ENCODE measurements at places on chromosomes 2 and 18. TPM values are rescaled to one million over a fixed set of nuclear protein-coding genes. Genes with fewer than 3 reads are reported as not detected.
A peak's percentile ranks its signal among the peaks of the same experiment; 100 is the strongest.

Gene HOXD10
- not detected for total RNA-seq

- H3K4me1 ChIP-seq: peaks cover 21% of the 10 kb centered on the region
- H3K27ac ChIP-seq: no peak overlapping the region
- DNase-seq: no peak
- no peak overlapping the region for H3K4me3 ChIP-seq
Measured at GRCh38 chr2:200472853-200473464, 36.9 kb downstream of the KCTD18 start.

DNA sequence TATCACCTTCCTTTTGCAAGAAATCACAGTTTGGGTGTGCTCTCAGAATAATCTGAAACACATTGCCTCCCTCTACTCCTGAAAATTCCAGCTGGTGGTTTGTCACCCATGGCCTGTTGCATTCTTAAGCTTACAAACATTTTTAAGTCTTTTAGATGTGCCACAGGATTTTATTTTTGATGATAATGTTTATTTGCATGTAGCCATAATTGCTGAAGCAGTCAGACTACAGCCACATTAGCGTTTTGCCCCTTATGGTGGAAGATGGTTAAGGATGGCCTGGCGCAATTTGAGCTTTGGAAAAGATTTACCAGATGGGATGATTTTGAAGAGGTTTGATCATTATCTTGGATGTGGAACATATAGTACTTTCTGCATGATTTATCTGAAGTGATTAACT, 439.5 kb downstream of the MEIS1 start:
- H3K27me3 ChIP-seq: no peaks in the 10 kb centered on the region
- H3K36me3 ChIP-seq: no peaks in the 10 kb centered on the region
- H3K4me3 ChIP-seq: no peak overlapping the region
- no peak overlapping the region for H3K27ac ChIP-seq
- no peak for DNase-seq
- peaks cover 9% of the 10 kb centered on the region for H3K4me1 ChIP-seq

- H3K27me3 ChIP-seq: no peaks in the 10 kb centered on the region
- H3K27ac ChIP-seq: no peak overlapping the region
- peaks cover 13% of the 10 kb centered on the region for H3K4me1 ChIP-seq
- H3K36me3 ChIP-seq: no peaks in the 10 kb centered on the region
- H3K4me3 ChIP-seq: no peak overlapping the region
- DNase-seq: no peak
Measured at GRCh38 chr18:3782901-3783300, 332.9 kb downstream of the TGIF1 start.

Gene PSTPIP2
- total RNA-seq: 4.3 TPM

GRCh38 chr18:55695091-55695490, 107.1 kb upstream of the TCF4 start:
- H3K4me3 ChIP-seq: no peak overlapping the region
- H3K27ac ChIP-seq: no peak overlapping the region
- H3K36me3 ChIP-seq: no peaks in the 10 kb centered on the region
- no peak for DNase-seq
- no peaks in the 10 kb centered on the region for H3K4me1 ChIP-seq

Gene ANKRD23
- total RNA-seq: 10.8 TPM

Gene FABP1
- not detected for total RNA-seq

Gene OR6B2
- not detected for total RNA-seq

Gene RFTN2
- total RNA-seq: 8.2 TPM

Gene NT5DC4
- not detected for total RNA-seq

Gene TUBB6
- 137 TPM for total RNA-seq

DNA sequence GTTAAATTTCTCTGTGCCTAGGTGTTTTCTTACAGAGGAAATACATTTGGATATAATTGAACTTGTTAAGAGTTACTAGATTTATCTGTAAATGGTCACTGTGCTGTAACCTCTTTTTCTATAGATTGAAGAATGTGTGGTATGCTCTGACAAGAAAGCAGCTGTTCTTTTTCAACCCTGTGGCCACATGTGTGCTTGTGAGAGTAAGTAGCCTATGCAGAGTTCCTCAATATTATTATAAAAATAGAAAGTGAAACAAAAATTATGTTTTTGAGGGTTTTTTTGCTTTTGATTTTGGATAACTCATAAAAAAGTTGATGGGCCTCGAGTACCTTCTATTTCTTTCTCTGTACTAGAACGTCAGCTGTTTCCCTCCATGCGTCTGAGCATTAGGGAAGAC, 112.4 kb downstream of the MIB1 start:
- H3K27ac ChIP-seq: no peak overlapping the region
- DNase-seq: peak; percentile 4
- H3K36me3 ChIP-seq: peaks cover 13% of the 10 kb centered on the region
- H3K4me1 ChIP-seq: no peaks in the 10 kb centered on the region
- H3K27me3 ChIP-seq: no peaks in the 10 kb centered on the region
- H3K4me3 ChIP-seq: no peak overlapping the region

Gene TSPYL6
- total RNA-seq: not detected

- H3K4me1 ChIP-seq: peaks cover 43% of the 10 kb centered on the region
- peak overlapping the region; percentile 21 for H3K27ac ChIP-seq
- H3K4me3 ChIP-seq: no peak overlapping the region
- H3K27me3 ChIP-seq: no peaks in the 10 kb centered on the region
- DNase-seq: no peak
Measured at GRCh38 chr2:231743376-231744116, 35.2 kb downstream of the PTMA start.

DNA sequence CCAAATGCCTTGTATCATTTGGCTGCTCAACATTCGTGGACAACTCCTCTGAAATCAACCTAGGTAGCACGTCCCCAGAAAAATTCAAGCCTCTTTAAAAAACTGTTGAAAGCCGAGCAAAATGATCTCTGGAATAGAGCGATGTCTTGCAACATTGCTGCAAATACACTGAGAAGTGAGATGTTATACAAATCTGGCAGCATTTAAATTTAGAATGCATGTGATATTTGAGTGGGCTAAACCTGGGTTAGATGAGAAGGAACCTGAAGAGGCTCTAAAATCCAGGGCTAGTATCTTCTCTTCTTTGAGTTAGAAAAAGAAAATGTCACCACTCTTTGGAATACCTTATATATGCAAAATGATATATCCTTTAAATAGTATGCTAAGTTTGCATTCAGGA, 81.5 kb upstream of the ZBTB14 start:
- no peaks in the 10 kb centered on the region for H3K27me3 ChIP-seq
- no peak overlapping the region for H3K27ac ChIP-seq
- H3K36me3 ChIP-seq: no peaks in the 10 kb centered on the region
- no peak for DNase-seq

- peaks cover 28% of the 10 kb centered on the region for H3K4me1 ChIP-seq
- H3K27ac ChIP-seq: no peak overlapping the region
- H3K4me3 ChIP-seq: no peak overlapping the region
- no peaks in the 10 kb centered on the region for H3K36me3 ChIP-seq
- no peak for DNase-seq
Measured at GRCh38 chr18:44896846-44897245, 216.2 kb downstream of the SETBP1 start.

Gene EVA1A
- total RNA-seq: 2.8 TPM

DNA sequence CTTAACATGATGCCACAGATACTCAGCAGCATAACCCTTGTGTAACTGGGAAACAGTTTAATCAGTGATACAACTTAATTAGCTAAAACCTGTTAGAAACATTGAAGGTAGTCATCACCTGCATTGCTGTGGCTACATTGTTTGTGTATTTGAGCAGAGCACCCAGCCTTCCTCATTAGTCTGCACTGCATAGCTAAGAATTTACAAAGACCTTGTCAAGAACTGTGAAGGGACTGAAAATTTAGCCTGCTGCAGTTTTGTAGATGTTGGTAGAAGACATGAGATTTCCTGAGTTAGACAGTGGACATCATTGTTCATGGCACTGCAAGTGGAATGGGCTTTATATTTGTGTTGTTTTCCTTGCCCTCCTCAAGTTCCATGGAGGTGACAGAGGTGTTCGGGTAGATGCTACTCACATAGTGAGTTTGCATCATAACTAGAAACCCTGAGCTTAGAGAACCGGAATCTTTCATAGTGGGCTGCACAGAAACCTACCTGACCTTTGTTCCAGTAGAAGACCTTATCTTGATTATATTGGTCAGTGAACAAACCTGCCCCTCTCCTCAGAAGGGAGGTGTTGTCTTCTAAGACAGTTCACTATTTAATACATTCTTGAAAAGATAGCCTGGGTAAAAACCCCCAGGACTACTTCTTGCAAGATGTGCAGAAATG, 12.5 kb downstream of the VAPA start:
- H3K4me3 ChIP-seq: no peak overlapping the region
- peaks cover 44% of the 10 kb centered on the region for H3K4me1 ChIP-seq
- DNase-seq: no peak
- no peaks in the 10 kb centered on the region for H3K36me3 ChIP-seq
- no peaks in the 10 kb centered on the region for H3K27me3 ChIP-seq
- no peak overlapping the region for H3K27ac ChIP-seq

- H3K4me3 ChIP-seq: no peak overlapping the region
- peaks cover 23% of the 10 kb centered on the region for H3K4me1 ChIP-seq
Measured at GRCh38 chr18:61710082-61710620, 182.7 kb downstream of the RNF152 start.

- H3K36me3 ChIP-seq: no peaks in the 10 kb centered on the region
- no peak for DNase-seq
- H3K27ac ChIP-seq: no peak overlapping the region
- H3K4me1 ChIP-seq: no peaks in the 10 kb centered on the region
Measured at GRCh38 chr18:38297910-38298309, 732.3 kb upstream of the CELF4 start.

GRCh38 chr2:173221132-173221695, 133.5 kb upstream of the CDCA7 start:
- no peak overlapping the region for H3K4me3 ChIP-seq
- no peak for DNase-seq
- no peaks in the 10 kb centered on the region for H3K27me3 ChIP-seq
- no peaks in the 10 kb centered on the region for H3K36me3 ChIP-seq
- peaks cover 35% of the 10 kb centered on the region for H3K4me1 ChIP-seq

GRCh38 chr2:198187841-198188240, 383.4 kb downstream of the PLCL1 start:
- DNase-seq: no peak

DNA sequence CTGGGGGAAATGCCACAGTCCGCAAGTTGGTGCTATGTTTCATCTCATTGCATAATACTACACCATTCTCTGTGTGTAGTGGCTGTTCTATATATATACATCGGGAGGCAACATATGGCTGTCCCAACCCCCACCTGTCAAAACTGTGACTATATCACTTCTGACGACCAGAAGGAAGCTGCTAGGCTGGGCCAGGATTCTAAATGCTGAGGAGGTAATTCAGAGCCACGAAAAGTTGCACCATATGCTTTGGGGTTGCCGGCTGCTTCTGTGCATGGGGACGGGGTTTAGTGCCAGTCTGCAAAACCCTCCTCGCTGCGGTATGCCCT, 117.3 kb downstream of the MSH2 start:
- no peaks in the 10 kb centered on the region for H3K36me3 ChIP-seq
- H3K27ac ChIP-seq: no peak overlapping the region
- no peak overlapping the region for H3K4me3 ChIP-seq
- no peak for DNase-seq
- H3K4me1 ChIP-seq: peaks cover 37% of the 10 kb centered on the region
- H3K27me3 ChIP-seq: no peaks in the 10 kb centered on the region

Gene DSG1
- not detected for total RNA-seq

DNA sequence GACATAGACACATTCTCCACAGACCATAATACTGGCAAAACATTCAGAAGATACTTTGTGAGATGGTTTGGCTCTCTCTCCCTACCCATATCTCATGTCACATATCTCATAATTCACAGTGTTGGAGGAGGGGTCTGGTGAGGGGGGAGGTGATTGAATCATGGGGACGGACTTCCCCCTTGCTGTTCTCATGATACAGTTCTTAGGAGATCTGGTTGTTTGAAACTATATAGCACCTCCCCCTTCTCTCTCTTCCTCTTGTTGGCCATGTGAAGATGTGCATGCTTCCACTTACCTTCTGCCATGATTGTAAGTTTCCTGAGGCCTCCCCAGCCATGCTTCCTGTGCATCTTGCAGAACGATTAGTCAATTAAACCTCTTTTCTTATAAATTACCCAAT, 61.1 kb downstream of the HK2 start:
- H3K36me3 ChIP-seq: no peaks in the 10 kb centered on the region
- no peaks in the 10 kb centered on the region for H3K27me3 ChIP-seq
- DNase-seq: no peak
- no peak overlapping the region for H3K27ac ChIP-seq
- no peaks in the 10 kb centered on the region for H3K4me1 ChIP-seq

GRCh38 chr2:217332866-217333265, 473.0 kb upstream of the TNP1 start:
- no peak overlapping the region for H3K27ac ChIP-seq
- no peak for DNase-seq
- no peak overlapping the region for H3K4me3 ChIP-seq
- H3K4me1 ChIP-seq: peaks cover 23% of the 10 kb centered on the region
- H3K27me3 ChIP-seq: no peaks in the 10 kb centered on the region
- no peaks in the 10 kb centered on the region for H3K36me3 ChIP-seq

Gene TWIST2
- total RNA-seq: 1.7 TPM

Gene SIX2
- total RNA-seq: 0.12 TPM

DNA sequence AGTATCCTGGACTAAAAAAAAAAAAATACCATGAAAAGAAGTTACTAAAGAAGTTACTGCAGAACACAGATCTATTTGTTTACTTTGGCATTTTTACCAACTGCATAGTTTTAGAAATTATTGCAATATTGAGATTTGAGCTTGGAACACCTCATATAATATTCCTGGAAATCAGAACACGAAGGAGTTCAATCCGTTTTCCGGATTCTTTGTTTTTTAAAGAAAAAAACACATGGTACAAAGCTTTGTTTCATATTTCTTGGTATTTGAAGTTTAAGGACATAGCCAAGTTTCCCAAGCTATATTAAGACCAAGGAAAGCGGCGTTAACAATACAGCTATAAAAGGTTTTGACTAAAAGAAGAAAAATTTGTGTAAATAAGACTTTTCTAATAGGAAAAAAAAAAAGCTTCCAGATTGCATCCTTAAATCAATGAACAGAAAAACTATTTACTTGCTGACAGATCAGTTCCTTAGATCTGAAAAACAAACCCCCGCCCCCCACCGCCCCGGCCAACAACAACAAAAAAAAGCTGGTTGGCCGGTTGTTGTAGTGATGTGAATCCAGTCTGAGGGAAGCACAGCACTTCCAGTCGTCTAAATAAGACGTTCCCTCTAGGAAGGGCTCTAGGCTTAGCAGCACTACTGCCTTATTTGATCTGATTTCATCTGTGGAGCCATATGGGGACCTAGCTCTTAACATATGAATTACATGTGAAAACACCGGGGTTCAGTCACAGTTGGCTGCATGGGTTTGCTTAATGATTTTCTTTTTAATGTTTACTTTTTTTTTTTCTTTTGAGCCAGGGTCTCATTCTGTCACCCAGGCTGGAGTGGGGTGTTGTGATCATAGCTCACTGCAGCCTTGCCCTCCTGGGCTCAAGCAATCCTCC, 2.5 kb upstream of the RHOB start:
- no peak overlapping the region for H3K27ac ChIP-seq
- H3K4me1 ChIP-seq: peaks cover 23% of the 10 kb centered on the region
- DNase-seq: peak; percentile 50

DNA sequence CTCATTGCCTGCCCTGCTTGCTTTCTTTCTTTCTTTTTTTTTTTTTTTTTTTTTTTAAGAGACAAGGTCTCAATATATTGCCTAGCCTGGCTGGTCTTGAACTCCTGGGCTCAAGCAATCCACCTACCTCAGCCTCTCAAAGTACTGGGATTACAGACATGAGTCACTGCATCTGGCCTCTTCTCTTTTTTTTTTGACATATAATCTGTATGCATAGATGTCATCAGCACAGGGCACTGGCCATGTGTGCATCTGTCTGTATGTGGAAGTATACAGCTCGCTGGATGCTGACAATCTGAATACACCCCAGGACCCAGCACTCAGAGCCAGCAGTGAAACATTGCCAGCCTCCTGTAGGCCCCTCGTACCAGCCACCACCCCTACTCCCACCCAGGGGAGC, 49.5 kb downstream of the TFCP2L1 start:
- no peak for DNase-seq
- H3K27ac ChIP-seq: no peak overlapping the region
- no peak overlapping the region for H3K4me3 ChIP-seq
- H3K27me3 ChIP-seq: no peaks in the 10 kb centered on the region
- H3K4me1 ChIP-seq: no peaks in the 10 kb centered on the region

Data from neural progenitor cell (in vitro differentiated cells).